Hindlimb muscle (tissue), 1 donor: ENCODE measurements at places on chromosomes 7 and 10. TPM values are rescaled to one million over a fixed set of nuclear protein-coding genes. Genes with fewer than 3 reads are reported as not detected.

Gene ACTL6B
- not detected for polyA plus RNA-seq

Gene FAM180A
- polyA plus RNA-seq: not detected

Gene FBXL15
- 6.9 TPM for polyA plus RNA-seq

Gene CNPY1
- polyA plus RNA-seq: not detected

Gene PTPN20
- polyA plus RNA-seq: 1.2 TPM

Gene RNF133
- polyA plus RNA-seq: 0.22 TPM

Gene ACHE
- polyA plus RNA-seq: 82.8 TPM

Gene MDFIC
- polyA plus RNA-seq: 30.1 TPM

Gene SLC26A3
- not detected for polyA plus RNA-seq

Gene ATOH7
- 0.22 TPM for polyA plus RNA-seq

Gene ANKRD7
- 0.45 TPM for polyA plus RNA-seq

Gene AQP1
- polyA plus RNA-seq: 116 TPM

Gene STEAP2
- polyA plus RNA-seq: 2.6 TPM

Gene PKD1L1
- polyA plus RNA-seq: 0.88 TPM

Gene CELF2
- polyA plus RNA-seq: 90.1 TPM

GRCh38 chr10:86520871-86521677 is 518 bp downstream of the WAPL start:
- DNase-seq: peak; percentile 59

DNA sequence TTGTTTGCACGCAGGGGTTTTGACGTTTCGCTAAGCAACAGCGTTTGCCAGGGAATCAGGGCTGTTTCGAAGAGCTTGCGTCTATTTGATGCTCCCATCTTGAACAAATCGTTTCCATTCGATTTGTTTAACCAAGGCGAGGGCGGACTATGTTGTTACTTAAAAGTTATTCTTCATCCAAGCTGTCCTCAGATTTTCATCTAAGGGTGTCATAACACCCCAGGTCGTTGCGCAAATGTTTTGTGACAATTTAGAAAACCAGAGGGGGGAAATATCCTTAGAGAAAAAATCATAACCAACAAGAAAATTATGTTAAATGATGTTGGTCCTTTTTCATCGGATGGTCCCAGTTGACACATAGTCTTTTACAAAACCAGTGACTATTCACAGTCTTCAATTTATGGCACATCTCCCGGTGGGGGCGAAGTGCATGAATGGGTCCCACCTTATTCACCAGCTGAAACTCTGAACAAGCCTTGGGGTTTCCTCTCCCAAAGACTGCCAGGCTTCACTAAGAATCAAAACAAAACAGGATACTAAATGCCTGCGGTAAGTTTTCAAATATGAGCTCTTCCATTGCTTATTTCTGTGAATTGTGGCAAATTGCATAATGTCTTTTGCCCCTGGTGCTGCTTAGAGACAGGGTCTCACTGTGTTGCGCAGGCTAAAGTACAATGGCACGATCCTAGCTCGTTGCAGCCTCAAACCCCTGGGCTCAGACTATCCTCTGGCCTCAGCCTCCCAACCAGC is 109.9 kb downstream of the REEP3 start:
- DNase-seq: no peak

DNA sequence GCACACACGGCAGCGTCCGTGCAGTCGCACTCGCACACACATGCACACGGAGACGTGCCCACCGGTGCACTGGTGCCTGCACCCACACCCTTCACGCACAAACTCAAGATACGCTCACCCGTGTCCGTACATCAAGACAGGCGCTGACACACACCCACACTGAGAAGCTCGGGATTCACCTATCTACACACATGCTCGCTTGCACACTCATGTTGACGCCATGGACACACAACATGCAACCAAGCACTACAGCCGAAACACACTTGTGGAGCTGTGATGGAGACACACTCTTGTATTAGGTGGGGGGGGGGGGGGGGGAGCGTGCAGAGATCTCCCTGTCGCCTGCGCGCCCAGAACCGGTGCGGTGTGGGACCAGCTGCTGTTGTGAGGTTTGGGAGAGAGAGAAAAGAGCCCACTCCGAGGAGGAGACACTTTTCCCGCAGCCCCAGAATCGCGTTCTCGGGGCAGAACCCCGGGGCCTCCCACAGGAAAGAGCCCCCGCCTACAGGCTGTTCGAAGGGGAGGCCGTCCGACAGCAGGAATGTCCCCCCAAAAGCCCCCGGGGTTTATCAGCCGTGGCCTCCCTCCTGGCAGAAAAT is 605 bp upstream of the NFKB2 start:
- DNase-seq: no peak

DNA sequence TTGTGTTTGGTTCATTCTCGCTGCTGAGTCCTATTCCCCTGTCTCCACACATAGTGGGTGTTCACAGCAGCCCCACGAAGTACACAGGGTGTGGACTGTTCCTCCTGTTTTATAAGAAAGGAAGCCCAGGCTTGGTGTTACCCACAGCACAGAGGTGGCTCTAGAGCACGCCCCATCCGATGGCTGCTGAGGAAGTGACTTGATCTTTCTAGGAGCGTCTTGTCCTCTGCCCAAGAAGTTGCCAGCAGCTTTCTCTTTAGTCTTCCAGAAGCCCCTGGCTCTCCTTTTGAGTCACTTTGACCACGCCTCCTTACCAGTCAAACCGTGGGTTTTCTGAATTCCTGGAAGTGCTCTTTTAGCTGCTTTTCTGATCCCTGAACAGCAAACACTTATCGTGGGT is 94.0 kb downstream of the GRK5 start:
- no peak for DNase-seq

GRCh38 chr10:99412099-99412498 is 18.3 kb downstream of the GOT1 start:
- no peak for DNase-seq

DNA sequence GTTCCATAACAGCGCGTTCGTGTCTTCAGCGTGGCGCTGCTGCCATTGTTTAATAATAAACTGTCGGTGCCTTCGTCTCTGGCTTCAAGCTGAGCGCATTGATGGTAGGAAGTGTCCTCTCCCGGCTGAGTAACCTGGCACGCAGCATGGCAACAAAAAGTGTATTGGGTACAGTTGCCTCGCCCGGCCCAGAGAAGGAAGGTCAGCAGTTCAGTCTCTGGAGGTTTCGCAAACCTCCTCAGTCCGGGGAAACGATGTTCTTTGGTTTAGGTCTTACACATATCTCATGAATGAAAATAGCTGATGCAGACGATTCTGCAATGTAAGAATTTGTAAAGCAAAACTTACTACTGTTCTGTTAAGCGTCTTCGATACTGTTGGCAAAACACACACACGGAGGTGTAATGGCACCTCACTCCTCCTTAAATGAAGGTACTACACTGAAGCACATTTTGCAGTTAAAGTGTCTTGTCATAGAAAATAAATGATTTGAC is 739 bp upstream of the CCDC186 start:
- peak; percentile 5 for DNase-seq

DNA sequence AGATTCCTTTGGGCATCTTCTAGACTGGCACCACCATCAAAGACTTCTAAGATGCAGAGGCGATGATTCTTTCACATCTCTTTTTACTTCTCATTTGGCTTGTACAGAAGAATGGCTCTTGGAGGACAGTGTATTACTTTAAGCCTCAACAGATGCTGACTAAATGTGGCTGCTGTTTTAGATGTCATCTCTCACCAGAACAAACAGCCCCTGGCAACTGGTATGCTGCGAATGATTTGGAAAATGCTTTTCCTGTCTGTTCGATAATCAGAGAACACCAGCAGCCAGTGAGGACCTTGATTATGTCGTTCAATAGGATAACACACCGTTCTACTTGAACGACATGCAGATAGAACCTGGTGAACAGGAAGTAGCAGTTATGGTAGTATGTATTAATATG is 131.8 kb downstream of the RNF216 start:
- DNase-seq: no peak

GRCh38 chr7:46428295-46428694 is 507.2 kb upstream of the IGFBP3 start:
- no peak for DNase-seq

DNA sequence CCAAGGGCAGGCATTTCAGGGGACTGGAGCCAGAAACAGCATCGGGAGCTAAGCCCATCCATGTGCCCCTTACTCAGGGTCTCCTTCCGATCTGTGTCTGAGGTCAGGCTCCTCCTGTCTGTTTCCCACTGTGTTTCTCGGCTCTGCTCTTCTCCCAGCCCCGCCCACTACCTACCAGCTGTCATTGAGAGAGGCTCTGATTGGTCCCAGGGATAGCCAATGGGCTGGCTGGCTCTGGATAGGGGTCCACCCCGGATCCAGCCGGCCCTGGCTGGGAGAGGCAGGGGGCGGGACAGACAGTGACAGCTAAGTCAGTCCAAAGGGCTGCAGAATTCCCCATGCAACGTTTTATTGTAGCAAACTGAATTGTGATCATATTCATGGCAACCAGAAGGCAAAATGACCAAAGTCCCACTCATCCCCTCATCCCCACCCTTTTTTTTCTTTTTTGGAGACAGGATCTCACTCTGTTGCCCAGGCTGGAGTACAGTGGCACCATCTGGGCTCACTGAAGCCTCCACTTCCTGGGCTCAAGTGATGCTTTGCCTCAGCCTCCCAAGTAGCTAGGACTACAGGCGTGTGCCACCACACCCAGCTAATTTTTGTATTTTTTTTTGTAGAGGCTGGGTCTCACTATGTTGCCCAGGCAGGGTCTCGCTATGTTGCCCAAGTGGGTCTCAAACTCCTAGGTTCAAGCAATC is 76.3 kb downstream of the CLIP2 start:
- DNase-seq: peak; percentile 74

GRCh38 chr10:5900247-5900646 is 10.2 kb downstream of the FBH1 start:
- DNase-seq: no peak
